ENCODE measurements at places on chromosomes 6 and 20.

DNA sequence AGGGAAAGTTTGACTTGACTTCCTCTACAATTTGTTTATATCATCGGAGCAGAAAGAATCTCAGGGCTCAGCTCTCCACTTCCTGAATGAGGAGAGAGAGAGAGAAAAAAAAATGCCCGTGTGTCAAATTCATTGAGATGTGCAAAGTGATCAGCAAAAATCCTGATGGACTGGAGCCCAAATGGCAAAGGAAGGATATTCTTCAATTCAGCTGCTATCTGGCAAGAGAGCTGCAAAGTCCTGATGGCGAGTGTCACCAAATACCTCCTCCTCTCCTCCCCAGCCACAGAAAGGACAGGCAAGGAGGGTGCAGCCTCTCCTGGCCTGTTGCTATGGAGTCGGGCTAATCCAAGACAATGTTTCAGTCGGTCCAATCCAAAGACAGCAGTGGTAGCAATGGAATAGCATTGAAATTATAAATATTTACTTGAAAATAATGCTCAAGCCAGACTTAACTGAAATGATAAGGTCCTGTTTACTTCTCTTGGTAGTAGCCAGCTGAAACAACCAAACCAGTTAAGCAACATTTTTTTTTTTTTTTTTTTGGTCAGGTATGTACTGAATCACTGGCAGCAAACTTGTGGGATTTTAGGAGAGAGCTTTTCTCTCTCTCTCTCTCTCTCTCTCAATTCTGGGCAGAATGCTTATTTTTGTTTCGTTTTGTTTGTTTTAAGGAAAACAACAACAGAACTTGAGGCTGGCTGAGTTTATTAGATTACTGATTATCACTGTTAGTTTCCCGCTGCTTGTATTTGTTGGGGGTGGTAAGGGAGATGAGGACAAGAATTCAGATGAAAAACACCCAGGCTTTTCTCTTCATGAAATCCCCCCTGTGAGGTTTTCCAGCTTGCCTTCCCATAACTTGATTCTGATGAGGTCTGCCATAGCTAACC, 204.2 kb downstream of the BCAS1 start:
- peak; percentile 82 for DNase-seq

DNA sequence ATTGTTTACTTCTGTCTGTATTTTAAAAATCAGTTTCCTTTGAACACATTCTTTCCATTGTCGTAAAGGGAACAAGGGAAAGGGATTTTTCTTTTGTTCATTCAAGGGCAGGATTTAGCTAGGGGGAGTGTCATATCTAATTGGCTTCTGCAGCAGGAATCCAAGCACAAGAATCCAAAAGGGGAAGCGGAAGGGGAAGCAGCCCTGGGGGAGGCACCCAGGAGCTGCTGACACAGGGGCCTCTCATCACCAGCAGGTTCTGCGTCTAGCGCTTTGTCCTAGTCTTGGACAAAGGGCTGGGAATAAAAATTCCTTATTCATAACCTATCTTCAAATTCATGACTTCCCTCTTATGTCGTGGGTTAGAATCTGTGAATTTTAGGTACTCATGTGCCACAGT, 13.7 kb downstream of the RIPK1 start:
- DNase-seq = no peak

GRCh38 chr6:154509421-154510143, 903 bp downstream of the CNKSR3 start:
- peak; percentile 50 for DNase-seq

DNA sequence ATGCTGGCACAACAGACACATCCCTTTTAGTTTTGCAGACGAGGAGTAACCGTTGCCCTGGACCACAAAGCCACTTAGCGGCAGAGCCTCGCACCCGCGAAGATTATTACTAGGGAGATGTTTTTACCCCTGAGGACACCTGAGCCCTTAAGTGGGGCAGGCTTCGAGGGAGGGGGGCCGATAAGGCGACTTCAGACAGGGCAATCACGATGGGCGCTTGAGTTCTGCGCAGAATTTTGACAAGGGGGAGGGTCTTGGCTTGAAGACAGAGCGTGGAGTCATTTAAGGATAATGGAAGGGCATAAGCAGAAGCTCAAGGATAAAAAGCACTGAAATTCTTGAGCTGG, 650 bp upstream of the TTK start:
- DNase-seq = peak; percentile 74

GRCh38 chr20:49146442-49147225, 41.5 kb downstream of the STAU1 start:
- no peak for DNase-seq

- no peak for DNase-seq
Observed at GRCh38 chr6:118859517-118860064, 34.4 kb upstream of the ASF1A start.

GRCh38 chr6:150721418-150722266, 122.0 kb downstream of the PLEKHG1 start:
- DNase-seq = no peak

- peak; percentile 70 for DNase-seq
Observed at GRCh38 chr6:161233986-161234661, 39.7 kb downstream of the AGPAT4 start.

- DNase-seq = no peak
Observed at GRCh38 chr6:109103942-109104341, 8.6 kb downstream of the CEP57L1 start.

GRCh38 chr20:59448851-59449444, 148.5 kb downstream of the EDN3 start:
- DNase-seq = no peak

- DNase-seq = no peak
Observed at GRCh38 chr6:118548136-118548535, at the start of gene PLN. Gene PLN (plus strand): TSS chr6:118548296. CDS start chr6:118558922, 10,626 bp downstream.

GRCh38 chr6:170471491-170471890, 81.6 kb downstream of the PSMB1 start:
- peak; percentile 70 for DNase-seq

DNA sequence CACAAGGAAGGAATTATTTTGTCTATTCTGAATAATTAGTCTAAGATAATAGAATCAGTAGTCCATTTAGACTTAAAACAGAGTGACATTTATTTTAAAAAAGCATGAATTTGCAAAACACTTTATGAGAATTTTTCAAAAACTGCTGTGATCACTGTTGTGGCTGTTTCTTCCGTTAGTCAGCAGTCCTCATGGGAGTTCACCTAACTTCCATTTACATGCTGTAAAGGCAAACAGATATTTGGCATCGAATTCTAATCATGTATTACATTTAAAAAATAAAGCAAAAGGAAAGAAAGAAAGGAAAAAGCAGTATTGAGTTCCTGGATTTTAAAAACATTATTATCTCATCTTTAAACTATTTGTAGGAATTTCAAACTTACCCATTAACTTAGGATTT, 111.8 kb downstream of the MTHFD1L start:
- DNase-seq = no peak

GRCh38 chr6:130309028-130309427, 56.8 kb upstream of the TMEM200A start:
- DNase-seq = no peak

DNA sequence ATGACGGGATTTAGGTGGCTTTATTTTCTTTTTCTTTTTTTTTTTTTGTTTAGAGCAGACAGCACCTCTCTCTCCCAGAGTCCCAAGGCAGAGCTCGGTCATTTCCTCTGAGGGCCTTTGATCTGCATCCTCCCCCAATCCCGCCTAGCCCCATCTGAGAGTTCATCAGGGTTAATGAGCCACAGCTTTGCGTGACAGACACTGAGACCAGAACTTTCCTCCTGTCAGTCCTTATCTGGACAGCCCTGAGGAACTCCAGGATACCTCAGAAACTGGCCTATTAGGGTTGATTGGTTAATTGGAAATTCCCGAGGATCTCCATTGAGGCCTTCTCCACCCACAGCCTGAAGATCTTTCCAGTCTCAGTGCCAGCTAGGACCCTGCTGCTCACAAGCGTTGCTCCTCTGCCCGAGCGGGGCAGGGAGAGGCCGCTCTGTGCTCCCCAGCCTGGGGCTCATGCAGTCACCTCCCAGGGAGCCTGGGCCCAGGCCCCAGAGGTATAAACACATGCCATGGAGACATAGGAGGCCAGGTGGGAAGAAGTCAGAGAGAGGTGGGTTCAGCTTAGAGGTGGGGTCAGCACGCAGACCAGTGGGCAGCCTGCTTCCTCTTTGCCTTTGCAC, 1.4 kb upstream of the LRRN4 start:
- DNase-seq = no peak

DNA sequence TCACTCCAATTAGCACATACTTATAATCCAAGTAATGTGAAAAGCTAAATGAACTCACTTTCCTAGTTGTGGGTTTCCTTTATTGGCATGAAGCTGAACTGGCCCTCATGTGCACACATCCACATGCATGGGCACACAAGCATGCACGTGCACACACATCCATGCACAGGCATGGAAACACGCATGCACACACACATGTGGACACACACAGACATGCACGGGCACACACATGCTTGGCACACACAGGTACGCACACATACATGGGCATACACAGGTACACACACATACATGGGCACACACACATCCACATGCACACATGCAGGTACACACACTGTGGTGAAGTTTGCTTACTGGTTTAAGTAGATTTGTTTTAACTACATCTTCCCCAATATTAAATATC, 23.8 kb downstream of the SYNDIG1 start:
- DNase-seq = no peak

GRCh38 chr6:105896052-105896820, 189.9 kb upstream of the PRDM1 start:
- peak; percentile 60 for DNase-seq

DNA sequence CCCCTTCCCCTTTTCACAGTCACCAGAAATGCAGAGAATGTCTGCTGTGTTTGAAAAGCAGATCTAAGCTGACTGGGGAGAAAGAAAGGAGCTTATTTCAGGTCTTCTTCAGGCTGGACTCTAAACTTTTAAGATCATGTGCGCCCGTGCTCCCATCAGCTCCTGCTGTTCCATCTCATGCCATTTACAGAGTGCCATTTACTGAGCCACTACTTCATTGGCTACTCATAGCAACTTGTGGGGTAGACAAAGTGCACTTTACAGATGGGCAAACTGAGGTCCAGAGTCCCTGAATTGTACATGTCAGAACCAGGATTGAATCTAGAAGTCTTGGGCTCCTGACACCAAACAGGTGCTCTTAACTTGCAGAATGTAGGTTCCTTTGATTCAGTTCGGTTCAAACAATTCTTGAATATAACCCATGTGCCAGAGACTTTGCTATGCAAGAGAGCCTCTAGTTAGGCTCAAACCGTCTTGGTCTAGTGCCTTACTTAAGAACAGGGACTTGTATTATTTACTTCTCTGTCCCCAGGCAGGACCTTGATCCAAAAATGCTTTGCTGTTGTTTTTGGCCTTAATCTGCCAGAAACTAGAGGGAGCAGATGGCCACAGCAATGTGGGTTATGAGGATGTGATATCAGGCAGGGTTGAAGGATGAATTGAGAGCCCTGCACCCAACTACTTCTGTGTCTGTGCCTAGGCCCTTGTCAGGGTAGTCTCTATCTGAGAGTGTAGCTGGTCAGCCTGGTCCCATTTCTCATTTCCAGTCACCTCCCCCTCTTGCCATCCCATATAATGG, 56.4 kb downstream of the RALY start:
- no peak for DNase-seq

GRCh38 chr20:1434571-1435336, 31.9 kb downstream of the NSFL1C start:
- no peak for DNase-seq

DNA sequence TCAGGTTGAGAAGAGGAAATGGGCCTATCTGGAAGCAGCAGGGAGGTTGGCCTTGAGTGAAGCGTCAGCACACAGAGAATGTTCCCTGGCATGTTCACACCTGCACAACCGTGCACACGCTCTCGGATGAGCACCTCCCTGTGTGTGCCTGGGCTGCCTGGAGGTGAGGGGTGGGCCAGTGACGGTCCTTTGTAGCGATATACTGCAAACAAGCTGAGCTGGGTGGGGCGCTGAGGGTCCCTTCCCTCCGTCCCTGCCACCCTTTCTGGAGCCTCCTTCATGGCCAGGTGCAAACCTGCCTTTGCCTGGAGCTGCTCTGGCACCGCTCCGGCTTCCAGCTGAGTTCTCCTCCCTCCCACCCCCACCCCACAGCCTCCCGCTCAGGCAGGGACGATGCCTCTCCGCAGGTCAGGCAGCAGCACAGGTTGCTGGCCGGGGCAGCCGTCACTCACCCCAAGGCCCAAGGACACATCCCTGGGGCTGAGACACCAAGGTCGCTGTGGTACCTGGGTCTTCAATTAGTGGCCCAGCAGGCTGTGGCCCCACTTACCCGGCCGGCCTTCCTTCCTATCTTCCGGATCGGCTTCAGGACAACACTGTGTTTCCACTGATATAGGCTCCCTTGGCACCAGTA, 111.6 kb downstream of the ERMARD start:
- peak; percentile 55 for DNase-seq

GRCh38 chr6:105305521-105305920, 97.4 kb downstream of the PREP start:
- DNase-seq = no peak

DNA sequence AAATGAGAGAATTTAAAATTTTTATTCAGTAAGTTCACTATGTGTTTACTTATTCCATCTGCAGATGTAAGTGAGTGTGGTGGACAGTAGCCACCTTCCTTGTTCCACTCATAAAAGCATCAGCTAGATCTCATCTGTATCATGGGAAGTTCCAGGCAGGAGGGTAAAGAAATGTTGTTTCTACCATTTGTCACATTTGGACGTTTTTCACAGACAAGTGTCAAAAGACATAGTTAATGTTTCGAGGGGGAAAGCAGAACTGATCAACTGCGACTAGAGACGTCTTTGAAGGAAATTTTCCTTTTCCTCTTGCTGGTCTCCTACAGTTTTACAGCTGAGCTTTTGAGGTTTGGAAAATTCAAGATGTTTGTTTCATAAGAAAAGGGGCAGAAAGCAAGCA, 55.9 kb upstream of the ISM1 start:
- no peak for DNase-seq

DNA sequence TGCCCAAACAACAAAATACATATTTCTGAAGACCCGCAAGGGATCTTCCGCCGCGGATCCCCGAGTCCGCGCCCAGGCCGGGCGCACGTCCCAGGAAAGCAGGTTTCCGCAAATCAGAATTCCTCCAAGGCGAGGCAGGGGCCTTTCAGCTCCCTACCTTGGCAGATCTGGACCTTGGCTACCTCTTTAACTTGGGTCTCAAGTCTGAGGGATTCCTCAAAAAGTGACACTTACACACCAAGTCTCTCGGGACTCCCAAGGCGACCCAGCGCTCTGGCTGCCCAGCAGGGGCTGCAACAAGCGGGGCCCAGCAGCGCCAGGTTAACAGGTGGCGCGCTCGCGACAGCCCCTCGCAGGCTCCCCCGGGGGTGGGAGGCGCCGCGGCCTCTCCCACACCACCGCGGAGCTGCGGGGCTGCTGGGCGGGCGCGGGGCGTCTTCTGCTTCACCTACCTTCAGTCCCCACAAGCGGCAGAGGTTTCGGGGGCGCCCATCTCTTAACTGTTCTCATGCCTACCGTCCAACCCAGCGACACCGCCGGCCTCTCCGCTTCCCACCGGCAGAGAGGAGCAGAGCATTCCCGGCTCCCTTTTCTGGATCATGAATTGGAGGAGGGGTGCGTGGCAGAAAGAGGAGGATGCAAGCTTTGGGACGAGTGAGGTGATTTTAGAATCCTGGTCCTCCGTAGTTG, 414 bp downstream of the SIM1 start:
- peak; percentile 45 for DNase-seq

- DNase-seq = no peak
Observed at GRCh38 chr6:1518855-1519254, 90.9 kb upstream of the FOXC1 start.

GRCh38 chr20:3711484-3711941, 887 bp downstream of the SIGLEC1 start:
- no peak for DNase-seq

Measured in tongue (tissue), 3 donors.